ENCODE measurements at places on chromosomes 3 and 15.

DNA sequence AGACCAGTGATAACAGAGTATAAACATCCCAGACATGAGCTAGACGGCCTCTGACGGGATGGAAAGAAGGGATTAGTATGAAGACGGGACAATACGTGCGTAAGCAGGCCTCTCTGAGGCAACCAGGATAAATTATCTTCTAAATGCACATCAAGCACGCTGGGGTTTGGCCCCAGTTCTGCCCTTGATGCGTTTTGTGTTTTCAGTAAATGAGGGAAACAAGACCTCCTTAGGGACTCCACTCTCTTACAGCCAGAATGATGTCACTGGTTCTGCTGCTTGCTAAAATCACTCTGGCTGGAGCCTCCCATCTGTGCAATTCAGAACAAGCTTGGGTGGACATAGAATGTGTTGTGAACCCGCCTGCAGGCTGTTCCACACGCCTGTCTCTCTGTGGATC is 156.0 kb upstream of the MCTP2 start:
- no peak for DNase-seq

GRCh38 chr3:196067439-196067838 is 14.5 kb downstream of the TFRC start:
- DNase-seq: no peak

- no peak for DNase-seq
Observed at GRCh38 chr3:62529230-62529629, 155.9 kb upstream of the FEZF2 start.

DNA sequence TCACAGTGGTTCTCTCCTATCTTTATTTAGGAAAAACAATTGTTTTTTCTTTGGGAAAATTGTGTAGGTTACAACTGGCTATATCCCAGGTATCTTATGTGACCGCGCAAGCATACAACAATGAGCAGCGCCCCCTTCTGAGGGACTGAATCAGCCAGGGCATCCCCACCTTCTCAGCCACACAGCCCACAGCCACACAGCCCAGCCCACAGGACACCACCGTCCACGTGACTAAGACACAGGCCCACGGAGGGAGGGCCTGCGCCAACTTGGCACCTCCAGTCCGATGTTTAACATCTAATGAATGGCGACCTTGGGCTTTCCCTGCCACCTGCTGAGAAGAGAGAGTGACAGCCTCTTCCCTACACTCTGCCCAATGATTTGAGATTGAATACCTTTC is 68.1 kb downstream of the ATP10A start:
- no peak for DNase-seq

GRCh38 chr15:83170474-83171165 is 37.0 kb downstream of the HDGFL3 start:
- DNase-seq: no peak

DNA sequence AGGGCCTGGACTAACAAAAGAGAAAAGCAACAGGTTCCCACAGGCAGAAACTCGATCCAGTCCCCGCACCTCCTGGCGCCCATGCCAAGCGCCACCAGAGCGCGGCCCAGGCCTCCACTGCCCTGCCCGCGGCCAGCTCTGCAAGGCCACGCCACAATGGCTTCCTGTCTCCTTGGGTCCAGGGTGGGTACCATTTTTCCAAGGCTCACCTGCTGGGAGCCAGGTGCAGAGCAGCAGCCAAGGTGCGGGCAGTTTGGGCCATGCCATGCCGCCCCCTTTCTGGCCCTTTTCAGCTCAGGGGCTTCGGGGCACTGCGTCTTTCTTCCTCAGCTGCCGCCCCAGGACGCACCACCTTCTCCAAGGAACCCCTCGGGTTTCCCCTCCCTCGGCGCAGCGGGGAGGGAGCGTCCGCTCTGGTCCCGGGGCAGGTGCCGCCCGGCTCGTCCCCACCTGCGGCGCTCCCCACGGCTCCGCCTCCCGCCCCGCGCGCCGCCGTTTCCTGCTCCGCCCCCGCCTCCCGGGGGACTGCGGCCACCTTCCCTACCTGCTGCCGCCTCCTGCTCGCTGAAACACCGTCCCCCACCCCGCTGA is at the start of gene ILDR1:
TSS of gene ILDR1 (minus strand) at position 437 of the 591 bp plus-strand sequence. CDS start at position 267, 170 bp downstream.
- no peak for DNase-seq

- no peak for DNase-seq
Observed at GRCh38 chr3:50340448-50341329, at the start of gene RASSF1. Gene RASSF1 (minus strand): TSS chr3:50340836. CDS start chr3:50340805, 31 bp downstream.

- DNase-seq: no peak
Observed at GRCh38 chr3:25433106-25433505, 5.0 kb downstream of the RARB start.

DNA sequence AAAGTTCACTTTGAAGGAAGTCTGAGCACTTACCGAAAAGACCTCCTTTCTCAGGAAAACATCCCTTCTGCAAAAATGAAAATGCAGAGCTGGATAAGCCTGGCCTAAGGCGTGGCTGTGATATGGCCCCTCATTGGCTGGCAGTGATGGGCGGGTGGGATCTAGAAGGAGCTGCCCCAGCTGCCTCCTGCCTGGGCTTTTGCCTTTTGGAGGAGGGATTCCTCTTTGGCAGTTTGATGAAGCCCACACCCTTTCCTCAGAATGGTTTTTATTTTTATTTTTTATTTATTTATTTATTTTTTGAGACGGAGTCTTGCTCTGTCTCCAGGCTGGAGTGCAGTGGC is 4.0 kb upstream of the DZIP1L start:
- no peak for DNase-seq
